ENCODE measurements at places on chromosomes 13 and 19.
A peak's percentile ranks its signal among the peaks of the same experiment; 100 is the strongest.

GRCh38 chr13:99948907-99949678 is 22.5 kb downstream of the ZIC5 start:
- no peak for DNase-seq

DNA sequence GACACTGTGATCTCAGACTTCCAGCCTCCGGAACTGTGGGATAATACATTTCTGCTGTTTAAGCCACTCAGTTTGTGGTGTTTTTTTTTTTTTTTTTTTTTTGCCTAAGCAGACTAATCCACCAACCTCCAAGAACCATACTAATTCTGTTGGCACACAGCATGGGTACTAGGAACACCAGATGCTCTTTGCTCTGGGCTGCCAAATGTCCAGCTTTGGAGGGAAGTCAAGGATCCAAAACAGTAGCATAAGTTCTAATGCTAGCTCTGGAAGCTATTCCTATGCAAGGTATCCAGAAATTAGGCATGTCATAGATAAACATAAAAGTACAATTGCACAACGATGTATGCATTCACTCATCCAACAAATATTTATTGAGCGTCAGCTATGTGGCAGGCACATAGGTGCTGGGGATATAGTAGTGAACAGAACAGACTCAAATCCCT is 64.5 kb upstream of the WDFY2 start:
- no peak for DNase-seq

DNA sequence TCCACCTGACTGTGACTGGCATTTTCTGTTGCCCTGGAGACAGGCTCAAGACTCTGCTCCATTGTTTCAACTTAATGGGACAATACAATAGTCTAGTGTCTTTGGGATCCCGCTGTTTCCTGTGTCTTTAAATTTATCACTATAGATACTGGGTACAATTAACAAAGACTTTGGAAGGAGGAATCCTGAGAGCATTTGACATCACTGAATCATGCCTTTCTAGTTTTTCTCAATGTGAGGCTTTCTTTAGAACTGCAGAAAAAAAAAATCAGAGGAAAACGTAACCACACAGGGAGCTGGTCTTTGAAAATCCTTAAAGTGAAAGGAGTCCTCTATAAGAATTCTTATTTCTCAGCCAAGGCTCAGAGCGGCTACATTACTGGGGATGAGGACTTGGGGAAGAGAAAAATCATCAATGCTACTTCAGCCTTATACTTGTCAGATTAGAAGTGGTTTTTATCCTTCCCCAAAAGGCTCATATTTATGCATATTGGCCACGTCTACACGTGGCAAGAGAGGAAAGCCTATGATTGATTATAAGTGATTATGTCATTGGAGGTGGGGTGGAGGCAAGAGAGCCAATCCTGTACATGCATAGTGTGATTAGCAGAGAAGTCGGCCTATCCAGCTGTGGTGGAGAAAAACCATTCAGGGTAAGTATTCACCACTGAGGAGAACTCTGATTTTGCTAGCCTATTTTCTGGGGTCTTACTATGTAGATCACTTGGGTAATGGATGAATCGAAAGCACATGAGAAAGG is 34.4 kb upstream of the UBL3 start:
- DNase-seq, result no peak

GRCh38 chr13:20567881-20568528 is 1.0 kb downstream of the IFT88 start:
- DNase-seq, result no peak

DNA sequence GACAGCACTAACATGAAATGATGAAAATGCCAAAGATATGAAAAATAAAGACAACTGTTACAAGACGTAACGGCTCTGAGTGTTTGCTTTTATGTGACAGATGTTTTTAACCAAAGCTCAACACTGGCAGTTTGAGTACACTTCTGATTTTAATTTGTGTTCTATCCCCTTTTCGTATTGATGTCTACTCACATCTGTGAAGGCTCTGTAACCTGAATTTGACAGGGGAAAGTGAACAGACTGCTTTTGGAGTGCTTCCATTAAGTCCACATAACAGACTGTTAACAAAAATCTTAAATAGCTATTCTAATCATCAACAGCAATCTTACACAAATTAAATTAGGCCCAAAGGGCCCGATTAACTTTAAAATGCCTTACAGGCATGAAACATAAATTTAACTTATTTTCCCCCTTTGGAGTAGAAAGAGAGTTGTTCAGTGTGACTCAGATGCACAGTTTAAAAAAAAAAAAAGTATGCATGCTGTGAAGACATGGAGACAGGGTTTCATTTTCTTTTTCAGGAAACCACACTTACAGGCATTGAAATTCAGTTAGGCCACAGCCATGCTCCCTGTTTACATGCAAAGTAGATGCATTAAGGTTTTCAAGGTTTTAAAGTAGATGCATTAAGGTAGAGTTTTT is 16.3 kb upstream of the RNASEH2B start:
- no peak for DNase-seq

DNA sequence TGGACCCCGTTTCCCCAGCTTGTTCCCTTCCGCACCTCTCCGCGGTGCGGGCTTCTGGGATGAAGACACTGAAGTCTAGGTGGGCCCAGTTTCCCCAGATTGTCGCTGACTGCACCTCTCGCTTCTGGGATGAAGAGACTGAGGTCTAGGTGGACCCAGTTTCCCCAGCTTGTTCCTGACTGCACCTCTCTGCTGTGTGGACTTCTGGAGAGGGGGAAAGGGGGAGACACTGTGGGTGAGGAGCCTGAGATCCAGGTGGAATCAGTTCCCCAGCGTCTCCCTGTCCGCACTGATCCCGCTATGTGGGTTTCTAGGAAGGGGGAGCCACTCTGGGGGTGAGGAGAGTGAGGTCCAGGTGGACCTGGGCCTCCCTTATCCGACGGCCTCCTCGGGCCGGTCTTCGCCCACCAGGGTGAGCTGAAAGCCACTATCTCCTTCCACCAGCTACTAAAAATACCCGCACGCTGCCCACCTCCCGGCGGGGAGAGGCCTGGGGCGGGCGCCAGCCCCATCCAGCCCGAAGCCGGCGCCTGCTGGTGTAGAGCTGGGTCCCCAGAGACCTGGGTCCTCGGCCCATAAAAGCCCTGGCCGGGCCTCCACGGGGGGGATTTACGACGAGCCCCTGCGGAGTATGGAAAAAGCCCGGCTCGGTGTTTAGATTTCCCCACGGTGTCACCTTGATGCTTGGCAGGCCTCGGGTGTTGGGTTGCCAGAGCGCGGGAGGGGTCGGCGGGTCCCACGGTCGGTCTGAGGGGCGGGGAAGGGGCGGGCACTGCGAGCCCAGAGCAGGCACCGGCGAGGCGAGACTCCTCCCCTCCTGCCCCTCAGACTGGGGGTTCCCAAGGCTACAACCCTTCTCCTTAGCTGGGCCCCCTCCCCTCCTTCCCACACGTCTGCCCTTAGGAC is 10.6 kb downstream of the FUT6 start:
- DNase-seq, result no peak

DNA sequence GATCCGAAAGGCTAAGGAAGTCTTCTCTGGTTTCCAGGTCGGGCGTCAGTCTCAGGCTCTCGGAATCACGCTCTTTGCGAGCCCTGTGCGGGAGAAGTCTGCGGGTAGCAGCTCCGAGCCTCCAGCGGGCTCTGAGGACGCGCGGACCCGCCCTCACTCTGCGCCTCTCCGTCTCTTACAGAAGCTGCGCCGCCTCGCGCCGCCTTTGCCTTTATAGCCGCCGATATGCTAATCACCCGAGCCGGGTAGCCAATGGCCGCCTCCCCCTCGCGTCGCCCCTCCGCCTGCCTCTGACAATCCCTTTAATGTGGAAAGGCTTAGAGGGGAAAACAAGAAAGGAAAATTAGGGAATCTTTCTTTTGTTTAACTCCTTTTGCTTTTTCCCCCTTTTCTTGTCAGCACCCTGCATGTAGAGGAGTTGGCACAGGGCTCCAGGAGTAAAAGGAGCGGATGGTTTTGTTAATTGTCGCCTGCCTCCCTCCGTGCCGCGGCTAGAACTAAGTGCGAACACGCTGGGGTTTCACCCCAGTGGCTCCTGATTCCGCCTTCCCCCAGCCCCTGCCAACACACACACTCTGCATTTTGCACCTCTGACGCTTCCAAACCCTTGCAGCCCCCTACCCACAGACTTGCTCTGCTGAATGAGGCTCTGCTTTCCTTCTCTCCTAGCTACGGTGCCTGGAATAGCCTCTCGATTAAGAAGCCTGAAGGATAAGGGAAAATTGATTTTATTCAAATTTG is at the start of gene PCDH8:
Gene PCDH8 (minus strand): TSS at position 186 of the 741 bp plus-strand sequence. CDS start 204 bp downstream, outside the sequence.
- DNase-seq, result no peak

DNA sequence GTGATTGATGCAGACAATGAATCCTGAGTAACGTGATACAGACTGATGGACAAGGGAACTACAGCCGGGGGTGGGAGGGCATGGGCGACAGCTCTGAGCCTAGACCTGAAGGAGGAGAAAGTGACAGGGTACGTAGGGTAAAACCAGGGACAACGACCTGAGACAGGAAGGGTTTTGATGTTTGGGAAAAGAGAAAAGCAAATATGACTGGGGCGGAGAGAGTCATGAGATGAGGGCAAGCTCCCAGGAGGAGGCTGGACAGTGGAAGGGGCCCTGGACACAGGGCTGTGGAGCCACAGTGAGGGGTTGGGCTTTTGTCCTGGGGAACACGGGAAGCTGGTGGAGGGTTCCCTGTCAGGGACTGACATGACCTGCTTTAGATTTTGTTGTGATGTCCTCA is 34.2 kb downstream of the ZNF611 start:
- no peak for DNase-seq

- DNase-seq, result peak; percentile 55
Measured at GRCh38 chr19:10625003-10625761, at the start of gene SLC44A2. Gene SLC44A2 (plus strand): TSS chr19:10625553. CDS start chr19:10625634, 81 bp downstream.

- no peak for DNase-seq
Measured at GRCh38 chr19:13315495-13315894, 165.3 kb downstream of the IER2 start.

DNA sequence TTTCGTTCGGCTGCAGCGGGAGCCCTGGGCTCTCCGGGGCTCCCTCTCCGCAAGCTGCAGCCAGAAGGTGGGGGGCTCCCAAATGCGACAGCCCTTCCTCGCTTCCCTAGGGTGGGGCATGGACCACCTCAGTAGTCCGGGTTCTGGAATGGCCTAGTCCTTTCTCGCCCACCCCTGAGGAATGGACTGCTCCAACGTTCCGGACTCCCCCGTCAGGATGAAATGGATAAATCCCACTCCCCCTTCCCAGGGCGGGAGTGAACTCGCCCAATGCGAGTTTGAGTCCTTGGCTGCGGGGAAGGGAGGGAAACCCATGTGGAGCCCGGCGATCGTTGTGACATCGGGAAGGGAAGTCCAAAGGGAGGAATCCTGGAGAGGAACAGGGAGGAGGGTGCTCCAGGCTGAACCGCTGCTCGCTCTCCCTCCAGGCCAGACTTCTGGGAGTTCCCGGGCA is 5.5 kb downstream of the HRC start:
- peak; percentile 89 for DNase-seq

- peak; percentile 99 for DNase-seq
Measured at GRCh38 chr19:1252221-1252820, 3.9 kb downstream of the MIDN start.

DNA sequence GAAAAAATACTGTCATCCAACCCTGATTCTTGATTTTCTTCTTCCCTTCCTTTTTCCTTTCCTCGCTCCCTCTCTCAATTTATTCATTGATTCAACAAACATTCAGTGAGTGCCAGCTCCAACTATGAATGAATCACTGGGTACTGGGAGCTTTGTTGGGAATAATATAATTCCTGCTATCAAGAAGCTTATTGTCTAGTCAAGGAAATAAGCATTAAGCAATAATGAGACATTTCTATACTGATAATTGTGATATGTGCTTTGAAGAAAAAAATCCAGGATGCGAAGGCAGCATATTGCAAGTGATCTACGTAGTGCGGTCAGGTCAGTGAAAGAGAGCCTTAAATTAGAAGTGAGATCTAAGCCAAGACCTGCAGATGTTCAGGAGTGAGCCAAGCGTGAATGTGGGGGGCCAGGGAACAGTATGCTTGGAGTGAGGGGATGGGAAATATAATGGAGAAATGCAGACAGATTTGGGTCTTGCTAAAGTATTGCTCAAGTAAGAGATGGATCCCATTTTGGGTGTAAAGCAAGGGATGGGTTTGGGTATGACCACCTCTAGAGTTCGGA is 253.5 kb downstream of the LHFPL6 start:
- no peak for DNase-seq

- no peak for DNase-seq
Measured at GRCh38 chr19:55766466-55766865, 2.5 kb upstream of the RFPL4AL1 start.

GRCh38 chr13:63680704-63681103 is 2265.1 kb upstream of the PCDH20 start:
- no peak for DNase-seq

GRCh38 chr19:16153582-16154336 is 10.3 kb downstream of the HSH2D start:
- DNase-seq, result peak; percentile 12

DNA sequence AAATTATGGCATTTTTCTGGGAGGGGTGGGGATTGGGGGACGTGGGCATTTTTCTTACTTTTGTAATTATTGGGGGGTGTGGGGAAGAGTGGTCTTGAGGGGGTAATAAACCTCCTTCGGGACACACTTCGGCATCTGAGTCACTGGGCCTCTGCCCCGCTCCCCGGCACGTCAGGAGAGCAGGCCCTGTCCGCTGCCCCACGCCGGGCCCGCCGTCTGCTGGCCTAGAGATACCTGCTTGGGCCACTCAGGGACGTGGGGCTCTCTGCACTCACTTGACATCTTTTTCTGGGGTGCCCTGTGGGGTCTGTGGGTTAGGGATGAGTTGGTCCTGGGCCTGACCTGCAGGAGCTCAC is 3.5 kb upstream of the FTL start:
- DNase-seq, result no peak

GRCh38 chr13:90352763-90353162 is 994.7 kb upstream of the MIR17HG start:
- no peak for DNase-seq

GRCh38 chr19:19575411-19575810 is 37.3 kb downstream of the CILP2 start:
- DNase-seq, result no peak

- DNase-seq, result no peak
Measured at GRCh38 chr13:50521006-50521830, 322.3 kb downstream of the DLEU7 start.

DNA sequence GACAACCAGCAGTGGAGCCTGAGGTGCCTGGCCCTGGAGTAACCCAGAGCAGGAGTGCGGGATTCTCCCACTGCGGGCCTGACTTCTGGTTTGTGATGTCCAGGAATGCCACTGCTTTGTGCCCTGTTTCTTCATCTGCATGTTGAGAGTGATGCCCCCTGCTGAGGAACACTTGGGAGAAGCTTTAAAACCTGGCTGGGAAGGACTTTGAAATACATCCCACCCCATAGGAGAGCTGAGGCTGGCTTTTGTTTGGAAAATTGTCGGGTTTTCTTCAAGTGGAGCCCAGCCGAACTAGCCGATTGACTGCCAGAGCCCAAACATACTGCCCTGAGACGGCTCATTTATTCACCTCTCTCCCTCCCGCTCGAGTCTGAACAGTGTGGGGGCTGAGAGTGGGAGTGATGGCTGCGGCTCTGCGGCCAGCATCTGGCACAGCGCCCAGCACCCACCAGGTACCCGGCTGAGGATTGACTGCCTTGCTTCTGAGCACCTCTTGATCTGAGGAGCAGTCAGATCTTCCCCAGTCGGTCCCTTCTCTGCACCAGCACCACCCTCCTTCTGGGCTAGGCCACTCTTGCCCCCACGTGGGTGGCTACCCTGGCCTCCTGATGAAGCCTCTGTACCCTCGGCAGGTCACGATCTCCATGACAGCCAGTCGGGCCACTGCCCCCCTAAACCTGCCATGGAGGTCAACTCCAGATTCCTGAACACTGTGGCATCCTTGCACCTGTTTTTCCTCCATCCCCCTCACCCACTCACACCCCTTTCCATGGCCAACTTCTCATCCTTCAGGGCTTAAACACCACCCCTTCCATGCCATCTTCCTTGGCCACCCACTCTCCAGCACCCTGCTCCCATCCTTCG is 148.9 kb downstream of the SIPA1L3 start:
- DNase-seq, result no peak

- no peak for DNase-seq
Measured at GRCh38 chr13:80010846-80011245, 330.1 kb downstream of the SPRY2 start.

Measured in SJSA1 (cell line).